ENCODE measurements at places on chromosomes 5 and 9.

DNA sequence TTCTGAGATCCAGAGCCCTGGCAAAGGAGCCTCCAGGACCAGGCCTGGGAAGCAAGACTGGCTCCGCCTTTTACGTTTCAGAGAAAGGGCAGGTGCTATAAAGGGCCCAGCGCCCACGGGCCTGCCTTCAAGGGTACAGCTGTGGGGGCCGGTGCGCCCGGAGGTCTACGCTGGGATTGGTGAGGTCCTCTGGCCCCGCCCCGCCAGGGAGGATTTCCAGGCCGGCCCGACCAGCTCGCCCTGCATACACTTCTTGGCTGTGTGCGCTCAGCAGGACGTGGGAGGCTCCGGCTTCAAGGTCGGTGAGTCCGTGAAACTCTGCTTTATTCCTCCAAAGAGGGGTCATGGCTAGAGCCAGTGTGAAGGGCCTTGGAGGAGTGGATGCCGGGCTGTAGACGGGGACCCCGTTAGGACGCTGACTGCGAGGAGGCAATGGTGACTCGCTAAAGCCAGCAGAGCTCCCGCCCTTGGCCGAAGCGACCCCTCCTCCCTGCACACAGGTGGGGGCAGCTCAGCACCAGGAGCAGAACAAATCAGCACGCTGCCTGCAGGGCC, at the start of gene CKMT2:
Gene CKMT2, plus strand, starts transcription at position 243 of the 555 bp plus-strand sequence. CDS start 17,811 bp downstream, outside the sequence.
- DNase-seq = no peak

DNA sequence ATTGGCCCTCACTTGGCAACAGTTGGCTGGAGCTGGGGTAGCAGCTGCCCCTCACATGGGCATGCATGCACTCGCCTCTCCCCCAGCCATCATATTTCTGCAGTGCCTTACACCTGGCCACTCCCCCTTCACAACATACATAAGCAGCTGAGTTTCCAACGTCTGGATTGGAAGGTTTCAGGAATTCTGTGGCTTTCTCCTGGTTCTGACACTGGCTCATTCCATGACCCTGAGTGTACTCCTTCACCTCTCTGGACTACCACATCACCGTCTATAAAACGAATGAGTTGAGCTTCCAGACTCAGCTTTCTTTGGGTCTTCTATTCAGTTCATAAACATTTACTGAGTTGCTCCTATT, 84.3 kb downstream of the GALNT10 start:
- no peak for DNase-seq

DNA sequence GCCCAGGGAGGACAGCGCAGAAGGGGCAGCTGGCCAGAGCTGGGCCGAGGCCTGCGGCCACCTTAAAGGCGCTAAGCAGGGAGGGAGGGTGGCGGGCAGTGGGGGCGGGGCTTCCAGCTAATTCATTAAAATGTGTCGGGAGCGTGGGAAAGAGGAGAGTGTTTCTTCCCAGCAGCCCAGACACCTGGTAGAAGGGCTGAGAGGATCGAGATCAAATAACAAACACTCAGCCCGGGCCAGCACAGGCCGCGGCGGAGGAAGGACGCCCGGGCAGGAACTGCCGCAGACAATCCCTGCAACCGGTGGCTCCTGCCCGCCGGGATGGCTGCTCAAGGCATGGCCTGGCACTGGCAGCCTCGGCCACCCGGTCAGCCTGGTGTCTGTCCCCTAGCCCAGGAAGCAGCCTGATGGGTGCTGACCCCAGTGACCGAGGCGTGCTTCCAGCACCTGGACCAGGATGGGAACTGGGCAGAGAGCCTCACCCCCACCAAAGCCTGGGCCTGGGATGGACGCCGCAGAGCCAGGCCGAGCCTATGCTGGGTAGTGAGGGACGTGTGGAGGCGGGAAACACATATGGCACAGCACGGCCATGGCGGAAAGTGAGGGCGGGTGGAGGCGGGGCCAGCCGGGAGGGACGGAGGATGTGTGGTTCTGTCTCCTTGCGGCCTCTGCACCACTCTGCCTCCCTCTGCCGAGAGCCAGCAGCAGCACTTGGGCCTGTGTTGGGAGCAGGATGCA, 3.2 kb upstream of the NRARP start:
- no peak for DNase-seq

DNA sequence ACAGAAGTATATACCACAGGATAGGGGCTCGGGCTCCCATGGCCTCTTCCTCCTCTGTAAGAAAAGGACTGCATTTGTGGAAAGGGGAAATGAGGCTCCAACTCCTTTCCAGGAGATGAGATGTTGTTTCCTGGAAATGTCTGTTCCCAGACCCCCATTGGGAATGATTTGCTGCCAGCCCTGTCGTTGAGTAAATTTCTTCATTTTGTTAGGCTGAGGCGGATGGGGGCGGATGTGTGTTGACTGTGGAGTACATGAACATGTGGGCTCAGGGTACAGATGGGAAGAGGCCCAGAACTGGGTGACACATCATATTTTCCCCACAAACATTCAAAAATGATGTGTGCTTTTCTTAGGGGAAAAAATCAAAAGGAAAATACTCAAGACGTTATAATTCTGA, 28.8 kb upstream of the TNFAIP8 start:
- no peak for DNase-seq

DNA sequence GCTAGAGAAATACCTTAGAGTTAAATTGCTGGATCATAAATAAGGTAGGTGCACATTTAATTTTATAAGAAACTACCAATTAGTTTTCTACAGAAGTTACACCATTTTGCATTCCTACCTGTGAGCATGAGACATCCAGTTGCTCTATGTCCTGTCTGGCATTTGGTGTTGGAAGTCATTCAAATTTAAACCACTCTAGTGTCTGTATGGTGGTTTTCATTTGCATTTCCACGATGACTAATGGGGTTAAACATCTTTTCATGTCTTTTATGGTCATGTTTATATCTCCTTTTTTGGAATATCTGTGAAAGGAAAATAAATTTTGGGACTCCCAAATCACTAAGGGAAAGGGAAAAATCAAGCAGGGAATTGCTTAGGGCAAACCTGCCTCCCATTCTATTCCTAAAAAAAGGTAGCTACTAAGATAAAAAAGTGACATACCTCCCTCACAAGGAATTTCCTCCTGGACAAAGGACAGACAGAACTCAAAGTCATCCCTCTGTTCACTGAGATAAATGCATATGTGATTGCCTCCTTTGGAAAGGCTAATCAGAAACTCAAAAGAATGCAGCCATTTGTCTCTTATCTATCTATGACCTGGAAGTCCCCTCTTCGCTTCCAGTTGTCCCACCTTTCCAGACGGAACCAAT, 31.6 kb upstream of the ADCY2 start:
- DNase-seq = no peak

DNA sequence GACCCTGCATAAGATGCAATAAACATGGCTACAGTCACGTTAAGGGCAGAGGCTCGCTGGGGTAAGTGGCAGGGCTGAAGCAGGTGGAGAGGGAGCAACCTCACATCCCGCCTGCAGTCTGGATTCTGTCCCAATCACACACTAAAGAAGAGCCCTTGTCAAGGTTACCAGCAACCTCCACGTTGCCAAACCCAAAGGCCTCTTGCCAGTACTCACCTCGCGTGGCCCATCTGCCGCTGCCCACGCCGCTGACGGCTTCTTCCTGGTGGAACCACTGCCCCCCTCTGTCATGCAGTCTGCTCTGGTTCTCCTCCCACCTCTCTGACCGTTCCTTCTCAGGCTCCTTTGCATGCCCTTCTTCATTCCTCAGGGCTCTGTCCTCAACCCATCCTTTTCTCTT, 8.8 kb downstream of the AQP7 start:
- no peak for DNase-seq

- no peak for DNase-seq
Observed at GRCh38 chr5:160155017-160155750, 35.9 kb upstream of the PWWP2A start.

DNA sequence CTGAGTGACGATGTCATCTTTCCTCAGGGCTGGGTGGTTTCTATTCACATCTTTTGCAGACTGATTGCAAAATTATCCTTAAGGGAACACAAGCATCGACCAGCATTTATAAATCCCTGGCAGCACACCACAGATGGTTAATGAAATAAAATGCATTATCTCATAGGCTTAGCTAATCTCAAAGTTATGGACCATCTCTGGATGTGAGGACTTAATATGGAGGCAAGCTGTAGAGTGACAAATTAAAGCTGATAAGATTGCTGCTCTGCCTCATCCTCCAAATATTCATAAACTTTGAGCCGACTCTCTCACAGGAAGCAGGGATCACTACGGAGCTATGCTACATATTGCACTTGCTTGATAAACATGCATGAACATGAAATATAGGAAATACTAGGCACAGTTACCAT, 663.2 kb upstream of the RGMB start:
- DNase-seq = no peak

GRCh38 chr5:42984307-42984706, 55.8 kb downstream of the ANXA2R start:
- no peak for DNase-seq

GRCh38 chr9:112861155-112861554, 29.5 kb downstream of the SLC46A2 start:
- no peak for DNase-seq

- DNase-seq = no peak
Observed at GRCh38 chr5:35902046-35902672, 36.3 kb downstream of the CAPSL start.

DNA sequence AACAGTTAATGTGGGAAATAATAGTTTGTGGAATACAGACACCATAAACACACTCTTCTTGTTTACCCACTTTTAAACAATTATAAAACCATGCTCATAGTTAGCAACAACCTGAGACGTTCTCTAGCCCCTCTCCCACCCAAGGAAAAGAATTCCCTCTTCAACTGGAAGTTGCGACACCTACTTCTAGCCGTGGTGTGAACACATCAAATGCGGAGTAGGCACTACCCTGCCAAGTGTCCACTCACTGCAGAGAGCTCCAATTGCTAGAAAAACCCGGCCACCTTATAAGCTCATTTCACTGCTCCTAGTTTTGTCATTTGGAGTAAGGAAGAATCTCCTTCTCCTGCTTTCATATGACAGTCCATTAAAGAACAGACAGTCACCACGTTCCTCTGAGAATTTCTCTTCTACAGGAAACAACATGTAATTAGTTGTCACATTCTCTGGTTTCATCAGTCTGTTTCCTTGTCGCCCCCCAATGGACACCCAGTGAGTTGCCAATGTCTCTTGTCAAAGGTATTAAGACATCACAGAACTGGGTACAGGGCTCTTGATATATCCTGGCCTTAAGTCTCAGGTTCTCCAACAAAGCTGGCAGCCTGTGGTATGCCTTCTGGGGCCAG, 47.3 kb downstream of the PRLR start:
- DNase-seq = peak; percentile 6

- DNase-seq = no peak
Observed at GRCh38 chr9:68797116-68797515, 92.1 kb downstream of the PIP5K1B start.

GRCh38 chr9:35341021-35341420, 148.9 kb upstream of the RUSC2 start:
- DNase-seq = no peak

GRCh38 chr9:126719618-126720031, 85.2 kb upstream of the ZBTB43 start:
- peak; percentile 82 for DNase-seq

GRCh38 chr5:59036274-59036961, 453.5 kb downstream of the RAB3C start:
- DNase-seq = no peak

DNA sequence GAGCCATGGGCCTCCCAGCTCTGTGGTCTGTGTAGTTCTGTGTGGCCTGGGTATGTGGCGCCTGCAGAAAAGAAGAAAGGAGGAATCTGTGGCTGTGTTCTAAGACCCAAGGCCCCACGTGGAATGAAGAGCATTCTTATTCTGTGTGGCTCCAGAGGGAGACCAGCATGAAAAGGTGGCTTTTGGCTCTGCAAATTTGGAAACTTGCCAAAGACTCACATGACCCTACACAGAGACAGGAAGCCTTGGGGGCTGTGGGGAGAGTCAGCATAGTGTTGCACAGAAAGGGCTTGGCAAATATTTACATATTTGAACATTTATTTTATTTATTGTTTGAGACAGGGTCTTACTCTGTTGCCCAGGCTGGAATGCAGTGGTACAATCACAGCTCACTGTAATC, 193.3 kb downstream of the TMEM38B start:
- peak; percentile 54 for DNase-seq

- no peak for DNase-seq
Observed at GRCh38 chr5:51821697-51822096, 438.4 kb downstream of the ISL1 start.

- DNase-seq = no peak
Observed at GRCh38 chr9:34553511-34554021, 30.8 kb upstream of the ENHO start.

DNA sequence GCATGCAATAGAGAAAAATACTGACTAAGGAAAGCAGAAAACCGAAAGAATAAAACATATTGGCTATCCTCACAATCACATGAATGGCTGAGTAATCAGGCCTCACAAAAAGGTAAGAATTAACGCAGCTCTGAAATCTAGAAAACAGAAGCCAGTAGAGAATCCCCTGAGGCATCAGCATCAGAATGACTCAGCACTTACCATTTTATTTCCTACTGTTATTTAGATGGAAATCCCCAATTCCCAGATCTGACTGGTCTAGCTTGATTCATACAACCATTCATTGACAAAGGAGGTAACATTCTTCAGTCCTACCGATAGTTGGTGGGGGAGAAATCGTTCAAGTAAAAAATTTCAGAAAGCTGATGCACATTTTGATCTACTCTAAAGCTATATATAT, 1408.4 kb upstream of the WWC1 start:
- peak; percentile 48 for DNase-seq

GRCh38 chr5:138543730-138544104, 681 bp upstream of the ETF1 start:
- no peak for DNase-seq

- DNase-seq = peak; percentile 10
Observed at GRCh38 chr5:180470966-180471582, 23.1 kb upstream of the CNOT6 start.

DNA sequence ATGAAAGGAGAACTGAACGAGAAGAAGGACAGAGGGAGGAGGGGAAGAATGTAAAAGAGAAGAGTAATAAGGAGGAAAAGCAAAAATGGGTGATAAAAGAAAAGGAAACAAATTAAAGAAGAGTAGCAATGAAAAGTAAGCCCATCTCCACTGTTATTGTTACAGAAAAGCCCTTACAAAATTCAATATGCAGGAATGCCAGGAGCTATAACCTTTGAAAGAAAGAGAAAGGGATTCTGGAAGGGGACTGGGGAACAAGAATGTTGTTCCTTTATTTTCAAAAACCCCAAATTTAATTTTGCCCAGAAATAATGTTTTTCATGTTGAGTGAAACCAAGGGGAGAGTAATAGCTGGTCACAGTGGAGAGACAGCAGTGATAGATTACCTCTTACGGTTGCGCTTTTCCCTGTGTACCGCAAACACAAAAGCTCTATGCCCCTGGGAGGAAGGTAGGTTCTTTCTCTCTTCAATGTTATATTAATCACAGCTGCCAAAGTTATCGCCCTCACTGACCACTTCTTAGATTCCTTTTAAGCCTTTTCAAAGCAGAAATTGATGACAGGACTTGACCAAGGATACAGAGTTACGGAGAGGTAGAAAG, 86.7 kb downstream of the BRINP1 start:
- no peak for DNase-seq

GRCh38 chr5:54775645-54776044, 209.7 kb downstream of the ESM1 start:
- no peak for DNase-seq

GRCh38 chr5:141517880-141518617, 29.2 kb downstream of the PCDHGC5 start:
- no peak for DNase-seq
